Ureter (tissue), 1 donor: ENCODE measurements at places on chromosomes 16 and 17. TPM values are rescaled to one million over a fixed set of nuclear protein-coding genes. Genes with fewer than 3 reads are reported as not detected.

The DNAH2 gene
- total RNA-seq, result 1.5 TPM

The CCL1 gene
- not detected for total RNA-seq

The CACNA1G gene
- total RNA-seq, result 0.36 TPM

The NPIPA8 gene
- 17.2 TPM for total RNA-seq

The PRAC1 gene
- not detected for total RNA-seq

The NECAB2 gene
- not detected for total RNA-seq

The CLEC10A gene
- total RNA-seq, result 5.1 TPM

The ARMC7 gene
- 13.8 TPM for total RNA-seq

The OTOP3 gene
- total RNA-seq, result not detected

The TBC1D3 gene
- not detected for total RNA-seq

The UNC119 gene
- total RNA-seq, result 37.5 TPM

The CIBAR2 gene
- total RNA-seq, result not detected

The TPSB2 gene
- total RNA-seq, result 36.9 TPM

The PRSS36 gene
- 1.1 TPM for total RNA-seq

The FAM171A2 gene
- 0.78 TPM for total RNA-seq

The STH gene
- total RNA-seq, result not detected
